ENCODE measurements at places on chromosomes 5 and 9. TPM values are rescaled to one million over a fixed set of nuclear protein-coding genes. Genes with fewer than 3 reads are reported as not detected.

DNA sequence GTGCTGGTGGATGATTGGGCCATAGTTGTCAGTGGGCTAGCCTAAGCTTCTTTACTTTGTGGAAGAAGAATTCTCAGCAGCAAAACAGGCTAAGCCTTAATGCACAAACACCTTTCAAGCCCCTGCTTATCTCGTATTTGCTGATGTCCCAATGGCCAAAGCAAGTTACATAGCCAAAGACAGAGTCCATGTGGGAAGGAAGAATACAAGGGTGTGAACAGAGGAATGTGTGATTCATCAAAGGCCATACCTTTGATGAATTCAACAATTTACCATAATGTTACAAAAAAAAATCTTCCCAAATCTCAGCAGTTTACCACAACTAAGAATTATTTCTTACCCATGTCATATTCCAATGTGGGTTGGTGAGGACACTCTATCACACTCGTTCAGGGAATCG is 1.2 kb upstream of the YTHDC2 start:
- no peak for DNase-seq

DNA sequence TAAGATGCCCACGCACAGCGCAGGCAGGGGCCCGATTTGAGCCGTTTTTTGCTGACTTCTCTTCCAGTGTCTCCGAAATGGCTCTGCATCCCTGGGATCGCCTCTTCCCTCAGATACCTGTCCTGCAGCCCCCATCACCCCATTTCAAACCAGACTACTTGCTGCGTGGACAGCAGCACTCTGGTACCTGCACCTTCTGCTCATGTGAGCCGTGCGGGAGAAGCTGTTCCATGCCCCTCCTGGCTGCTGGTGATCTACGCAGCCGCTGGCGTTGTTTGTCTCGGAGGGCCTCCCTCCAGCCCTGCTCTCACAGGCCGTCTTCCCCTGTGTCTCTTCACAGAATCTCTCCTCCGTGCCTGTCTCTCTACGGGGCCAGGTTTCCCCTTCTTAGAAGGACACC is 13.4 kb downstream of the CEP72 start:
- no peak for DNase-seq

DNA sequence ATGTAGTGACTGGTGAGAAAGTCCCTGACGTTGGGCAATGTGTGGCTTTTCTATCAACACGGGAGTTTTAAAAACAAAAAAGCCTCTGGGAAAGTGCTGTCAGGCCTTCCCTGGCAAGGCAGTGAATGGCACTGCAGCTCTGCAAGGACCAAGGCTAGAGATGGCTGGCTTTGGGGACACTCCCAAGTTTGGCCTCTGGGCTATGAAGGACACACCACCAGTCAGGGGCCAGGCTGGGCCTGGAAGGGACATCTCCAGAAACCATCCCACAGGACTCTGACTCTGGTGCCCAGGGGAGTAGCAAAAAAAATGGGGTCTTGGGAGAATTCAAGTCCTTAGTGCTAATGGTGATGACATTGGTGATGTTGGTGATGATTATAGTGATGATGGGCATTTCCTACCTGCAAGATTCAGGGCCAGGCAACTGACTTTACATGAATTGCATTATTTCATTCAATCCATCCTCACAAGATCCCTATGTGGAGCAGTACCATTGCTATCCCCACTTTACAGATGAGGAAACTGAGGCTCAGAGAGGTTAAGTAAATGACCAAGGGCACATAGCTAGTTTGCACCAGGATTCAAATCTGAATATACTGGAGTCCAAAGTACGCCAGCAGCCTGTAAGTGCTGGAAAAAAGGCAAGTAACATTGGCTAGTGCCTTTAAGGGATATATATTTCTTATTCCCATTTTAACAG is 2.6 kb upstream of the PPARGC1B start:
- no peak for DNase-seq

DNA sequence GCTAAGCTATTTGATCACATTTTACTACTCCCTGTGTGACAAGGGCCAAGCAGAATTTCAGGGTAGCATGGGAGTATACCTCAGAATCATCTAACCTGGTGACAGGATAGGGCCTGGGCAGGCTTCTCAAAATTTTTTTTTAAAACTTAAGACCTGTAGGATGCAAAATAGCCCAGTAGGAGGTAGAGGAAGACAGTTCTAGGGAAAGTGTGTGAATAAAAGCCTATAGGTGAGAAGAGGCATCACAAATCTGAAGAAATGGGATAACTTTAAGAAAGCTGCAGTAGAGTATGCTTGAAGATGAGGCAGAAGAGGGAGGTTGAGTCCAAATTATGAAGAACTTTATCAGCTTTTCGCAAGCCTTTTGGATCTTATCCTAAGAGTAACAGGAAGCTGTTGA is 32.3 kb downstream of the CNTRL start:
- DNase-seq, result no peak

DNA sequence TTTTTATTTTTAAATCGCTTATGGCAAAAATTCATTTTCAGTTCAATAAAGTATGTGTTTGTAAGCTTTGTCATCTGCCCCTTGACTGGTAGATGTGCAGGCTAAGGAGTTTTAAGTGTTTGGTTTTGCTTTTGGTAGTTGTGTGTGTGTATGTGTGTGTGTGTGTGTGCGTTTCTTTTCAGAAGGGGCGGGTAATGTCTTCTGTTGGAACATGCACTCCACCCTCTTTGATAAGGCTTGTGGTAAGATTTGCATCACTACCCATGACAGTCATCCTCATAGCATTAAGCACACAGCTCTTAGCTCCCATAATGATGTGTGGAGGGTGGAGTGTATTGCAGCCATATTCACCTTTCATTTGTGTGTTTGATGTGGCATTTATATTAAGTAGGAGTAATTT is 92.1 kb upstream of the FSD1L start:
- peak; percentile 24 for DNase-seq

- DNase-seq, result no peak
These were observed 176.7 kb upstream of the HMHB1 start for GRCh38 chr5:143635146-143635752.

- DNase-seq, result no peak
These were observed 38.1 kb downstream of the PBX3 start for GRCh38 chr9:125785248-125785751.

- DNase-seq, result peak; percentile 41
These were observed 127.9 kb downstream of the PIK3R1 start for GRCh38 chr5:68343421-68343826.

DNA sequence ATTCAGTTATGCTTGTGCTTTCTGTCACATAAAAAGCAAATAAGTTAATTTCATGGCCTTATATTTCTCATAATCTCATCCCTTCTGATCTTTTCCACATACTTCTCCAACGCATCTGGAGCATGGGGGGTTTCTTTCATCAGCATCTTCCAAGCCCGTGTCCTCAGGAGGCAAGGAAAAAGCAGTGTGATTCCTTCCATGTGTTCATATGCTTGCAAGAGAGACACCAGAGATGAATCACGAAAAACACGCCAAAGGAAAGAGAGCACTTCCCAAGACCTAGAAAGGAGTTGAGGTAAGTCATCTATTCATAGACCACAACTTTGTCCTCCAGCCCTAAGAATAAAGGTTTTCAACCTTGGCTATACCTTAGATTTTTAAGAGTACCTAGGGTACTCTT is 26.0 kb upstream of the SVEP1 start:
- DNase-seq, result no peak

GRCh38 chr9:122382901-122383850 is 12.4 kb downstream of the PTGS1 start:
- no peak for DNase-seq

- no peak for DNase-seq
These were observed 232.6 kb downstream of the BNC2 start for GRCh38 chr9:16637911-16638310.

- no peak for DNase-seq
These were observed 45.4 kb downstream of the PCSK1 start for GRCh38 chr5:96387616-96388015.

DNA sequence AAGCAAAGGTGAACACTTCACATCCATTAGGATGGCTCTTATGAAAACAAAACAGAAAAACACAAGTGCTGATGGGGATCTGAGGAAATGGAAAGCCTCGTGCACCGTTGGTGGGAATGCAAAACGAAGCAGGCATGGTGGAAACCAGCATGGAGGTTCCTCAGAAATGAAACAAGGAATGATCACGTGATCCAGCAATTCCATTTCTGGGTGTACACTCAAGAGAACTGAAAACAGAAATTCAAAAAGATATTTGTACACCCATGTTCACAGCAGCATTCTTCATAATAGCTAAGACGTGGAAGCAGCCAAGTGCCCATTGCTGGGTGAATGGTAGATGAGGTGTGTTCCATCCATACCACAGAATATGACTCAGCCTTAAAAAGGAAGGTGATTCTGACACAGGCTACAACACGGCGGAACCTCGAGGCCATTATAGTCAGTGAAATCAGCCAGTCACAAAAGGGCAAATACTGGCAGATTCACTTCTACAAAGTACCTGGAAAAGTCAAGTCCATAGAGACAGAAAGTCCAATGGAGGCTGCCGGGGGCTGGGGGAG is 87.2 kb upstream of the RAPGEF1 start:
- DNase-seq, result no peak

DNA sequence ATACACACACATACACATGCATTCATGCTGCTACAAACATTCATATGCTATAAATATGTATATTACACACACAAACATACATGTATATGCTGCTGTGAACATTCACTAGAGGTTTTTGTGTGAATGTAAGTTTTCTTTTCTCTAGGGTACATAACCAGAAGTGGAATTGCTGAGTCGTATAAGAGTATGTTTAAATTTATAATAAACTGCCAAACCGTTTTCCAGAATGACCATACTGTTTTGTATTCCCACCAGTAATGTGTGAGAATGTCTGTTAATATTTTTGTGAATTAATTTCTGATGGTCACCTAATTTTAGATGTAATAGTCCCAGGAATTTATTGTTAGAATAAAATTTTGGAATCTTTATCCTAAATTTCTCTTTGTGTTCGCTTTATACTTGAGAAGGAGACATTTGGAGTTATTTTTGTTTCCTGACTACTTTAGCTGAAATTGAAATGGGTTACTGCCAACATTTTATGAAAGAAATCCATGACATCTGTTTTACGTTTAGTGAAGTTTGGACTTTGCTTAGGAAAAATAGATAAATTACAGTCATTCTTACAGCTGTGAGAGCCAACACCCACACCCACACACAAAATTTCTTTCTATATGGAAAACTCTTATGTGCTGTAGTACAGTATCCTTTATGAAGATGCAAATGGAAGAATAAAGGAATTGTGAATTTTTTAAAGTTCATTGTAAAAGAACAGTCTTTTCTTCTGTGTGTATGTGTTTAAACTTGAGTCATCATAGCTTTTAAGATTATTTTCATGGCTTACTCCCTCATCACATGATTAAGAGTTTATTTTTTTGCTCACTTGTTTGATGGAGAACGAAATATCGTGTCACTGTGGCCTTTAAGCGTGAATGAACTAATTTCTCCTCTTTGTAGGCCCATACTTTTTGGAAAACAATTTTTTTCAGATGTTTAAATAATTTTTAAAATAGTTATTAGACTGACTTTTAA is 24.3 kb downstream of the CENPP start:
- DNase-seq, result no peak

DNA sequence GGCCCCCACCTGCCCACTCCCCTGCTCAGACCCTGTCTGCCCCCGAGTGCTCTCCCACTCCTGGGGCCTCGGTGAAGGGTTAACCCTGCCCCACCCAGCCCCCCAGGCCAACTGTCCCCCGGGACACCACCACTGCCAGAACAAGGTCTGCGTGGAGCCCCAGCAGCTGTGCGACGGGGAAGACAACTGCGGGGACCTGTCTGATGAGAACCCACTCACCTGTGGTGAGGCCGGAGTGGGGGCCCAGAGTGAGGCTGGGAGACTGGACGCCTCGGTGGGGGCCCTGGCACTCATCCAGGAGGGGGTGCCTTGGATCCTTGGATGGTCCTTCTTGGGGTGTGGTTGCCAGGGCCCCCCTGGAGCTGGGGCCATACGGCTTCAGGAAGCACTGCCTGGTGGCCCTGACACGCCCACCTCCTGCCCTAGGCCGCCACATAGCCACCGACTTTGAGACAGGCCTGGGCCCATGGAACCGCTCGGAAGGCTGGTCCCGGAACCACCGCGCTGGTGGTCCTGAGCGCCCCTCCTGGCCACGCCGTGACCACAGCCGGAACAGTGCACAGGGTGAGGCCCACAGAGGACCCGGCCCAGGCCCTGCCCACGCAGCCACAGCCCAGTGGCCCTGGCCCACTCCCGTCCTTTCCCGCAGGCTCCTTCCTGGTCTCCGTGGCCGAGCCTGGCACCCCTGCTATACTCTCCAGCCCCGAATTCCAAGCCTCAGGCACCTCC is 2.1 kb downstream of the MAMDC4 start:
- no peak for DNase-seq

- peak; percentile 31 for DNase-seq
These were observed 236.2 kb downstream of the SYK start for GRCh38 chr9:91037511-91038482.

- DNase-seq, result no peak
These were observed 30.6 kb downstream of the EDIL3 start for GRCh38 chr5:84354101-84354500.

DNA sequence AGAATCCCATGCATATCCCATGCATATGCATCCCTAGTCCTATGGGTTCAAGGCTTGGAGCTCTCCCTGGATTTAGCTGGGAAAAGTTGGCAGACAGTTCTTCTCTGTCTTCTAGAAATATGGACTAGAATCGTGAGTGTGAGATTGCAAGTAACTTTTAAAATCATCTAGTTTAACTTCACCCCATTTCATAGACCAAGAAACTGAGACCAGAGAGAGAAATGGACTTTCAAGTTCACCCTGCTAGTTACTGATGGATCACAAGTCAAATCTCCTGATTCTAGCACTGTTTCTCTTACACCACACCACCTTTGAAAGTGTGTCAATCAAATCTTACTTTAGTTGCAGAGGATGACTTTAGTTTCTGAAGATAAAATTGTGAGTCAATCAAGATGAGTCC is 13.4 kb downstream of the TGFBI start:
- DNase-seq, result no peak

GRCh38 chr9:101510459-101510858 is 23.2 kb upstream of the RNF20 start:
- no peak for DNase-seq

GRCh38 chr5:93600409-93601070 is 17.5 kb downstream of the NR2F1 start:
- no peak for DNase-seq

GRCh38 chr9:109468927-109469326 is 29.2 kb downstream of the PTPN3 start:
- no peak for DNase-seq

GRCh38 chr9:137252555-137253506 is 1.7 kb downstream of the STPG3 start:
- DNase-seq, result no peak

DNA sequence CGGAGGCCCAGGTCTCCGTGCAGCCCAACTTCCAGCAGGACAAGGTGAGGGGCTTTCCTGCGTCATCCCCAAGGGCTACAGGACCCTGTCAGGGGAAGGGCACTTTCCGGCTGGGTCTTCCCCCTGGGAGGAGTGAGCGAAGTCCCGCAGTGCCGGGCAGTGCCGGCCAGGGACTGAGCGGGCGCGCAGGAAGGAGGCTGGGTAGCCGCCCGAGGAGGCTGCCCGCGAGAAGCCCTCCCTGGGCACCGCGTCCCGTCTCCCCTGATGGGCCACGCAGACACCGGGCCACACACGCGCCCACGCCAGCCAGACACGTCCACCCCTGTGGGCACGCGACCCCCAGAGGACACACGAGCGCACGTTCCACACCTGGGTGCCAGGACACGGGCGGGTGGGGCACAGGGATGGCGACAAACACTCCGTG is 357 bp downstream of the PTGDS start:
- DNase-seq, result no peak

The NAA35 gene
- total RNA-seq, result 22.0 TPM

The PGM5 gene
- total RNA-seq, result not detected

The CXCL14 gene
- total RNA-seq, result not detected

The GRM6 gene
- not detected for total RNA-seq

The SPDL1 gene
- 37.8 TPM for total RNA-seq

The SLC36A3 gene
- total RNA-seq, result not detected

The BTNL3 gene
- not detected for total RNA-seq

The IL33 gene
- not detected for total RNA-seq

The GFI1B gene
- not detected for total RNA-seq
